Keratinocyte (primary cell): ENCODE measurements at places on chromosomes 3 and 15. TPM values are rescaled to one million over a fixed set of nuclear protein-coding genes. Genes with fewer than 3 reads are reported as not detected.

Gene SNAP23
- 37.0 to 68.4 TPM (median 55.1 TPM) in 3 replicates for polyA plus RNA-seq

- DNase-seq: peak; percentile 92
Observed at GRCh38 chr3:12193485-12194165, 34.9 kb upstream of the TIMP4 start.

GRCh38 chr3:66598168-66598567, 97.3 kb upstream of the LRIG1 start:
- DNase-seq: no peak

Gene SV2B
- 0.01 to 0.04 TPM in 2 of 3 replicates, not detected in the other for polyA plus RNA-seq

- DNase-seq: no peak
Observed at GRCh38 chr3:47512416-47513124, 942 bp downstream of the ELP6 start.

GRCh38 chr3:15102256-15102655, 3.3 kb upstream of the RBSN start:
- no peak for DNase-seq

Gene CCR5
- 0.07 to 0.54 TPM (median 0.14 TPM) in 3 replicates for polyA plus RNA-seq

Gene PRR23E
- not detected in 3 replicates for polyA plus RNA-seq

DNA sequence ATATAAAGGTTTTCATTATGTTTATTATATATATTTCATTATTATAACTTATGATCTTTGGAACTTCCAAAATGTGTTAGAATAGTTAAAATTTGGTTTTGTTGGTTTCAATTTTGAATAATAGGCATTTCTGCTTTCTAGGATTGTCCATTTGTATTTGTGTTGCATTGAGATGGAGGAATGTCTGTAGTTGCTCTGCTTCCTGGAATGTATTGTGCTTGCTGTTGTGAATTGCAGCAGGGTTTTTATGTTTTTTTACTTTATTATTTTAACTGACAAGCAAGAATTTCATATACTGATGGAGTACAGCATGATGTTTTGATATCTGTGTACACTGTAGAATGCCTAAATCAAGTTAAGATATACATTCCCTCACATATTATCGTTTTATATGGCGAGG, 247.4 kb downstream of the XXYLT1 start:
- DNase-seq: no peak

Gene CLDN16
- 0.52 to 2.6 TPM (median 0.88 TPM) in 3 replicates for polyA plus RNA-seq

- DNase-seq: no peak
Observed at GRCh38 chr3:40677321-40677720, 152.6 kb downstream of the ZNF621 start.

DNA sequence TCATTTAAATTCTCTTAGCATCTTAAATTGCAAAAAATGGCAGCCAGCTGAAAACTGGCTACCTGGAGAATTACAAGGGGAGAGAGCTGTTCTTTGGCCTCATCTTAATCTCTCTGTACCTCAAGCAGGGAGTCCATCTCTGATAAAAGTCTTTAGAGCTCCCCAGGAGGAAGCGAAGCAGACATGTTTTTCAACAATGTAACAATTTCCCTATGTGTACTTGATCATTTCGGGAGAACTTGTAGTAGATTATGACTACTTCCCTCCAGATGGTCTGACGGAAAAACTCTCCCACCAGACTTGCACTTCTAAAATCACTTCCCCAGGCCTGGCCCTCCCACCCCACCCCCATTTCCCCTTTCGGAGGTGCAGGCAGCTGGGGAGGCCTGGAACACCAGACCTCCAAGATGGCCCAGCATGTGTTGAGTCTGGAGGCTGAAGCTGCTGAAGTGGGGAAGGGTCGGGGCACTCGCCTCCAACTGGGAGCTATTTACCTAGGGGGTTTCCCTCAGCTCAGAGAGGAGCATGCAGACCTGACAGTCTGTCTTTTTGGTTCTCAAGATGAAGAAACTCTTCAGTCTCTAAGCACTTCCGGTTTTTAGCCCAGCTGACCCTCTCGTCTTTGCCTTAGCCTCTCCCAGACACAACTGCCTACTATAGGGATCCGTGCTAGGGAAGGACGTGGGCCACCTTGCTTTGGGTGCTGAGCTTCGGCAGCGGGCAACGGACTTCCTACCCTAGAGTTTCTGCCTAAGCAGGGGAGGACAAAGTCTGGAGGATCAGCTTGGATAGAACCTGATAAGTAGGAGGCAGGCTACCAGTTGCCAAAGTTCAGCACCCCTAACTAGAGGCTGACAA, 164.0 kb upstream of the TBL1XR1 start:
- no peak for DNase-seq

Gene LTK
- not detected in 3 replicates for polyA plus RNA-seq

DNA sequence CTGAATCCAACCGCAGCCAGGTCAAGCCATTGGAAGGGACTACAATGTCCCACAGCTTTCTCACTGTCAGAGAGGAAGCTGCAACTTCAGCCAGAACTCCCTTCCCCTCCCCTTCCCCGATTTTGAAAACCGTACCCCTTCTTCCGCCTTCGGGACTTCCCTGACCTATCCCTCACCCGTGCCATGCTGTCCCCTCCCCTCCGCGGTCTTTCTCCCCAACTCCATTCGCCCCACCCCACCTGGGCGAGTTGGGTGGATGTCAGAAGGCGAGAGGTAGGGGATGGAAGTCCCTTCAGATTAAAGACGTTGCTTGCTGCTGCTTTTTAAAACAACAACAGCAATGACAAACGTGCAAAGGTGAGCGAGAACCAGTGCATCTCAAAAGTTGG, 723 bp downstream of the CPNE4 start:
- DNase-seq: no peak

Gene CD96
- 0.08 to 0.14 TPM (median 0.13 TPM) in 3 replicates for polyA plus RNA-seq

GRCh38 chr3:33942483-33943150, 144.2 kb downstream of the PDCD6IP start:
- peak; percentile 13 for DNase-seq

DNA sequence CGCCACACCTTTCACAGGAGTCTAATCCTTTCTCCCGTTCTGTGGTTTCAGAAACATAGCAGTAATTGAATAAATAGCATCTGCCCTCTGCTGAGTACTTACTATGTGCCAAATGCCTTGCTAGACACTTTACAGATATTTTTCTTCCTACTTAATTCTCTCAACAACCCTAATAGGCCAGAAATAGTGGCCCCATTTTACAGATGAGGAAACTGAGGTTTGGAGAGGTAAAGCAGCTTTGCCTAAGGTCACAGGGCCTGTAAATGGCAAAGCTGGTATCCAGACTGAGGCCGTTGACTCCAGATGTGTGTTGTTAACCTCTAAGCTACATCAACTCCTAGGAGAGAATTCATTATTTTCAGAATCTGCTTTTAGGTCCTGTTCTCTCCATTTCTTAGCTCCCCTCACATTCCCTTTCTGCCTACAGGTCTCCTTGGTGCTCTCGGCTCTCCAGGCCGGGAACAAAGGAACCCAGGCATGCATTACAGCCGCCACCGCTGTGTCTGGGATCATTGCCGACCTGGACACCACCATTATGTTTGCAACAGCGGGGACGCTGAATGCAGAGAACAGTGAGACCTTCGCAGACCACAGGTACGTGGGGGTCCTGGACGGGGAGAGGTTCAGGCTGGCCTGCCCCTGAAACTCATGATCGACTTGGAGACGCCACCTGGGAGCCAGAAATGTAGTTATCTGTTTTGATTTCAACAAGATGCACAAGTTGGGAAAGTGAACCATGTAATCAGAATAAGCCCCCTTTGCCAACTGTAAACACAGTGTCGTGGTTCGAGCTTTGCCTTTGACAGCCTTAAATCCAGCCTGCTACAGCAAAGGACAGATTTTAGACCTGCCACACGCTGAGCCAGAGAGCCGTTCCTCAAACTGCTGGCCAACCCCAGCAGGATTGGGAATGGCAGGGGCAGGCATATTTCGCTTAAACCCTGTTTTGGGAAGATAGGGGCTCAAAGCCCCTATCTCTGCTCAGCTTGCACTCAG, 246.5 kb upstream of the TPM1 start:
- no peak for DNase-seq

DNA sequence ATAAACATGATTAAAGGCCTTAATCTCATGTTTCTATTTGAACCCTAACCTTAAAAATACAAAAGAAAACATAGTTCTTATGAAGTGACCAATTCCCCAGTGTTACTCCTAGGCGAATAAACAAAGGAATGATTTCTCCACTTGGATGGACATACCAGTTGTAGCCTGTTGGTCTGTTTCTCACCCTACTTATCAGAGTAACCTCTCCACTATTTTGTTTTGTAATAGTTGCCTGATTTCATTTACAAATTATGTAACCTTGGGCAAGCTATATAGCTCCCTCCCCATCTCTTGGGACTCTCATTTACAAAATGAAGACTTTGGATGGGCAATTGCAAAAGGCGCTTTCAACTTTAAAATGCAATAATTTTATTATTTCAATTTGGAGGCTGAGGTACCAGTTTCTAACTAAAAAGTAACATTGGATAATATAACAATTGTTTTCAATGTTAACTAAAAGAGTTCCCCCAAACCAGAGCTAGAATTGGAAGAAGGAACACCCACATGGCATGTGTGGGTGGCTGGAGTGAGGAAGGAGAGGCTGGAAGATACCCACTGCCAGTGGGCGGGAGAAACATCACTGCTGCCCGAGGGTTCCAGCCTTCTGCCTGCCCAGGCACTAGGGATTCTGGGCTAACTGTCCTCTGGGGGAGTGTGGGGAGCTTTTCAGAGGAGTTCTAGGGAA, 74.2 kb downstream of the RFTN1 start:
- DNase-seq: no peak

- no peak for DNase-seq
Observed at GRCh38 chr3:154701055-154701454, 271.1 kb upstream of the GPR149 start.

DNA sequence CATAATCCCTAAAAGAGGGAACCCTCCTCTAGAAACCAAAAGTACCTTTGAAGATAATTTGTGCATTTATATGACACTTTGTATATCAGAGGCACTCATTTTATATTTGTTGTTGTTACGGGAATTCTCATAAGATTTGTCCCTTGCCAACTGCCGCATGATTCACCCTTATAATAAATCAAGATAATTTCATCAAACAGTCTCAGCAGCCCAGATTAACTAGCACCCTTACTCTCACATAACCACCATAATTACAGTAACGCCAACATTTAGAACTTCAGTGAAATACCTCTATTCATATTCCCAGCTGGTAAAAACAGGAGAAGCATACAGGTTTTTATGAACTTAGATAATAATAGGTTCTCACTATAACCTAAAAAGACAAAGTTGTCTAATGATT, 271.9 kb downstream of the LRRC3B start:
- DNase-seq: no peak

DNA sequence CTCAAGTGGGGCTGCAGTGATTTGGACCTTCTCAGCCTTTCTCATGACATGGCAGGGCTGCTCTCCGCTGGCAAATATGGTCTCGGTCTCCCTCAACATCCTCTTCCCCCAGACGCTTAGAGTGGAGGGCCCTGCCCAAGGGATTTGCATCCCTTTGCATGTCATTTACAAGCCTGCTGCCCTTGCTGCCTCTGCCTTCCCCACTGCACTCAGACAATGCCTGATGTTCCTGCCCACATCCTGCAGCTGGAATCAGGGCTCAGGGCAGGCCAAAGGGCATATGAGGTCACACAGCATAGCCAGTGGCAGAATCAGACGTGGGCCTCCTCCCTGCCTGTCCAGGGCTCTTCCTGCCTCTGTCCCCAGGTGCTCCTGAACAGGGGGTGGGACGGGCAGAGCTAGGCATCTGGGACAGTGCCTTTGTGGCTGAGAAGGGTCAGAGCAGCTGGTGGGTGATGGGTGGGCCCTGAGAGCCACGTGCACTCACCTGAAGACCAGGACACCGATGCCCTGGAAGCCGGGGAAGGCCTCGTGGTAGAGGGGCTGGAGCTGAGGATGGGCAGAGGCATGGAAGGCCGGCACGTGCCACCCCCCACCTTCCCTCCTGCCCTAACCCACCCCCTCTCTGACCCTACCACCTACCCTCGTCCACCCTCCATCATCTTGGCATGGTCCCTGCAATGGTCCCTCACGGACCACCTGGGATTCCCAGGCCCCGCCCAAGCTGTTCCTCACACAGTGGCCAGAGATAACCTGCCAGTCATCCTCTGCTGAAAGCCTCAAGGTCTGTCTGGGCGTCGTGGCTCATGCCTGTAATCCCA, 27.4 kb upstream of the GOLGA6C start:
- no peak for DNase-seq

- DNase-seq: no peak
Observed at GRCh38 chr3:42710323-42711021, 7.9 kb upstream of the HHATL start.

Gene GASK1A
- 0.16 to 0.58 TPM (median 0.30 TPM) in 3 replicates for polyA plus RNA-seq

GRCh38 chr15:69941301-69941605, 156.5 kb downstream of the TLE3 start:
- DNase-seq: no peak

Gene BCL2A1
- 0.10 to 0.23 TPM in 2 of 3 replicates, not detected in the other for polyA plus RNA-seq

Gene SERPINI1
- 2.2 to 5.5 TPM (median 4.2 TPM) in 3 replicates for polyA plus RNA-seq

Gene ZNF774
- polyA plus RNA-seq: 2.0 to 2.3 TPM (median 2.2 TPM) in 3 replicates

GRCh38 chr15:42087926-42088800, 6.2 kb downstream of the PLA2G4D start:
- DNase-seq: no peak

Gene DNASE1L3
- 0.77 to 2.1 TPM (median 1.9 TPM) in 3 replicates for polyA plus RNA-seq

DNA sequence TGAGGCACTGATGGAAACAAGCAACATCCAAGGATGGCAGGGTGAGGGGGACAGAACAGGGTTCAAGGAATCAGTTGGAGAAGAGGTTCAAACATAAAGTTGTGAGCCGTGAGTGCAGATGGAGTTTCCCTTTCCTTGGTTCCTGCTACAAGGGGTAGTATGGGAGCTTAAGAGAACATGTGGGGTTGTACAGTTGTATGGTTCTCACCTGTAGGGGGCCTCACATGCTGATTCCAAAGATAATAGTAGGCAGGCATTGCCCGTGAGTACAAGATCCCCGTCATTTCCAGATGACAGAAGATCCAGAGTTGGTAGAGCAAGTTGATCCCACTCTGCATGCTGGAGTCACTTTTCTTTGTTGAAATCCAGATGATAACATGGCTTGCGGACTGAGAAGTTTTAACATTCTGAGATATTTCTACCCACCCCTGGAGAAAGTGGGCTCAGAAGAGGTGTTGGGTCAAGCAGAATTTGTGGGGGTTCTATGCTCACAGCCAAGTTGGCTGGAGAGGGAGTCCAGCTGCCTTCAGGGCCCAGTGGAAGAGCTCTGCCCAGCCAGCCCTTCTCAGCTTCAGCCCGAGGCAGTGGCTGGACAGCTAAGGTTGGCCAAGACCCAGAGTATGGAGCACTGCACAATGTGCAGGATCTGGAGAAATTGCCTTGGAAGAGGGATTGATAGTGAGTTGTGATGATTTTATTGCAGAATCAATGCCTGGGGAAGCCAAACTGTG, 141.8 kb downstream of the THSD4 start:
- no peak for DNase-seq
